ENCODE measurements at places on chromosomes 4 and X.

- no peak for DNase-seq
These were observed 260.7 kb upstream of the GIMD1 start for GRCh38 chr4:106629268-106629625.

DNA sequence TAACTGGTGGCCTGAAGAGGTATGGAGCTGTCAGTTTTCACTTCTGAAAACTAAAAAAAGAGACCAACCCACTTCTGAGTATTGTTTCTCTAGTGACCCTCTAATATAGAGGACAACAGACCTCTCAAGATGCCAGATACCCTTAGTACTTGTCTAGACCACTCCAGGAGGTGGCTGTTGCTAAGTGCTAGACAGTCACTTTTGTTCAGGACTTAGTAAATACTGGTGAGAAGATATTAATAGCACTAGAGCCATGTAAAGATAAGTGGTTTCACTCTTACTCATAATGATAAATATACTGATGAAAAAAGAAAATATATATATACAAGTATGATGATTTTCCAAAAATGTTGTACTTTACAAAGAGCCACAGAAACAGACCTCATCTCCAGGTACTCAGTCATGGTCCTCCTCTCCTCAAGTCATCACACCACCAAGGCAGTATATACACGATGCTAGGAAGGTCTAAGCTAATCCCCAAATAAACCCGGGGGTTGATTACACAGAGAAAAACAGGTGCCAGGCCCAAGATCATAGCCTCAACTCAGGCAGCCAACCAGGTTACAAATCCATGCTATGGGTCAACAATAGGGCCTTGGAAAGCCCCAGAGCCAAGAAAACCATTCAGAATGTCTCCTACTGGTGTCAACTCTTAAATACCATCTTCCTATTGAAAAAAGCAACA, 66.9 kb downstream of the ARHGEF9 start:
- no peak for DNase-seq

GRCh38 chrX:120774606-120775005, 101.1 kb downstream of the CT47B1 start:
- no peak for DNase-seq

DNA sequence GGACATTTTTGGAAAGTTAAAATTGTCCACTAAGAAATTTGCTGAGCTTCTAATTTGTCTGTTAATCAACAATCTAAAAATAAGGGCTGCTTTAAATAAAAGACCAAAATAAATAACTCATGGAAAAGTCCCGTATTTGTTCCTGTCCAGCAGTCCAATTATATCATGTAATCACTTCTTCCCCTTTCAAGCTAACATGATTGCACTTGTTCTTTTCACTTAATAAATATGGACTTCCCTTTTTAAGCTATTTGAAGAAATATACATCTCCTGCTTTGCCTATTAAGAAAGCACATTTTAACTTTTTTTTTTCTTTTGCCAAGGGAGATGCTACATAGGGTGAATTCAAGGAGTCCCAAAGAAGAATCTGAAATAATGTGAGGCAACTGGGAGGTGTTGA, 55.6 kb upstream of the FRAS1 start:
- no peak for DNase-seq

GRCh38 chr4:125522588-125522987, 207.8 kb downstream of the FAT4 start:
- DNase-seq, result no peak

GRCh38 chr4:174362340-174362739, 78.6 kb downstream of the CEP44 start:
- DNase-seq, result no peak

Measured in stimulated activated CD8-positive, alpha-beta memory T cell treated with anti-CD3 and anti-CD28 coated beads, Interleukin-4, amount 100 ng/mL, for 1 hour (primary cell).